Posterior vena cava (tissue), 2 donors: ENCODE measurements at places on chromosomes 3 and 15. TPM values are rescaled to one million over a fixed set of nuclear protein-coding genes. Genes with fewer than 3 reads are reported as not detected.

KLF15 gene
- total RNA-seq: 15.5 TPM

CXCR6 gene
- total RNA-seq: 0.76 TPM

STARD5 gene
- total RNA-seq: 3.9 TPM

GOLGA8Q gene
- 1.3 TPM for total RNA-seq

GOLGA8S gene
- 0.38 TPM for total RNA-seq

C3orf20 gene
- 0.10 TPM for total RNA-seq

PDCD7 gene
- 17.6 TPM for total RNA-seq

TLR9 gene
- total RNA-seq: 0.46 TPM

NTRK3 gene
- 34.3 TPM for total RNA-seq

RASGRP1 gene
- total RNA-seq: 0.67 TPM

C3orf22 gene
- total RNA-seq: not detected

RARB gene
- total RNA-seq: 8.9 TPM

GRM7 gene
- total RNA-seq: 1.3 TPM

GOLGA8M gene
- 2.2 TPM for total RNA-seq

SLC22A13 gene
- 0.48 TPM for total RNA-seq

GP5 gene
- 0.09 TPM for total RNA-seq

CRBN gene
- 42.2 TPM for total RNA-seq

STIMATE gene
- 24.1 TPM for total RNA-seq

STXBP5L gene
- 0.29 TPM for total RNA-seq

RYR3 gene
- 9.9 TPM for total RNA-seq

ANKUB1 gene
- total RNA-seq: not detected

EPHB1 gene
- 3.7 TPM for total RNA-seq

PLD1 gene
- 30.9 TPM for total RNA-seq

UBE3A gene
- 87.5 TPM for total RNA-seq

NPAP1 gene
- total RNA-seq: not detected

NAA80 gene
- total RNA-seq: 11.1 TPM
